HepG2 (cell line): ENCODE measurements at places on chromosomes 3 and 15.
A peak's percentile ranks its signal among the peaks of the same experiment; 100 is the strongest.

GRCh38 chr3:101853982-101854381, 4.7 kb downstream of the NFKBIZ start:
- DNase-seq, result no peak
- no peak overlapping the region for H3K4me3 ChIP-seq
- H3K27me3 ChIP-seq, result no peaks in the 10 kb centered on the region
- H3K4me1 ChIP-seq, result peaks cover 62% of the 10 kb centered on the region
- peak overlapping the region; percentile 6 for H3K27ac ChIP-seq

DNA sequence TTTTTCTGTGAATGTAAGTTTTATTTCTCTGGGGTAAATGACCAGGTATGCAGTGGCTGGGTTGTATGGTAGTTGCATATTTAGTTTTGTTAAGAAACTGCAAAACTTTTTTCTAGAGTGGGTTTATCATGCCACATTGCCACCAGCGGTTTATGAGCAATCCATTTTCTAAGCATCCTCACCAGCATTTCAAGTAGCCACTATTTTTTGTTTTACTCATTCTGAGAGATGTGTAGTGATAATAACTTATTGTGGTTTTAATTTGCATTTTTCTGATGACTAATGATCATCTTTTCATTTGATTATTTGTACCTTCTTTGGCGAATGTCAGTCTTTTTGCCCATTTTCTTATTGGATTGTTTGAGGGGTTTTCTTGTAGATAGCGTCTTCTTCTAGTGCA, 56.2 kb downstream of the SPRED1 start:
- no peaks in the 10 kb centered on the region for H3K36me3 ChIP-seq
- no peak overlapping the region for H3K27ac ChIP-seq
- no peak overlapping the region for H3K4me3 ChIP-seq
- no peaks in the 10 kb centered on the region for H3K4me1 ChIP-seq
- H3K27me3 ChIP-seq, result no peaks in the 10 kb centered on the region

GRCh38 chr15:90838139-90838538, 30.2 kb upstream of the FURIN start:
- no peak for DNase-seq
- no peak overlapping the region for H3K4me3 ChIP-seq
- H3K27ac ChIP-seq, result no peak overlapping the region
- peaks cover 35% of the 10 kb centered on the region for H3K4me1 ChIP-seq

- no peaks in the 10 kb centered on the region for H3K27me3 ChIP-seq
- H3K36me3 ChIP-seq, result no peaks in the 10 kb centered on the region
- no peak for DNase-seq
- no peaks in the 10 kb centered on the region for H3K4me1 ChIP-seq
- H3K4me3 ChIP-seq, result no peak overlapping the region
- H3K27ac ChIP-seq, result no peak overlapping the region
Measured at GRCh38 chr15:47516558-47516957, 200.7 kb upstream of the SEMA6D start.

DNA sequence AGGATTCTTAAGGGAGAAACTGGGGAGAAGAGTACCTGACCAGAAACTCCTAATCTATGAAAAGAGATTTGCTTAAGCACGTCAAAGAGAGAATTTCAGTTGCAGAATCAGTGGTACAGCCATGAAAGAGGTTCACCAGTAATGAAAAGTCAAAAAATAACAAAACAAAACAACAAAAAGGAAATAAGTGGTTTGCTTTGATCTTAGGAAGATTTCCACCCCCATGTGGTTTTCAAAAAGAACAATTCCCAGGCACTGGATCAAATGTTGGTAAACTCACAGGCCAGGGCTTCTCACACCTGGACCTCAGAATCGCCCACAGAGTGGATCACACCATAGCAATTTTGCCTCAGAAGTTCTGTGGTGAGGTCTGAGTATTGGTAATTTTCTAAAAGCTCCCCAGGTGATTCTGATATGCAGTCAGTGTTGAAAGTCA, 67.5 kb downstream of the TMEM39A start:
- H3K36me3 ChIP-seq, result no peaks in the 10 kb centered on the region
- no peak overlapping the region for H3K27ac ChIP-seq
- H3K4me3 ChIP-seq, result no peak overlapping the region
- no peaks in the 10 kb centered on the region for H3K27me3 ChIP-seq

DNA sequence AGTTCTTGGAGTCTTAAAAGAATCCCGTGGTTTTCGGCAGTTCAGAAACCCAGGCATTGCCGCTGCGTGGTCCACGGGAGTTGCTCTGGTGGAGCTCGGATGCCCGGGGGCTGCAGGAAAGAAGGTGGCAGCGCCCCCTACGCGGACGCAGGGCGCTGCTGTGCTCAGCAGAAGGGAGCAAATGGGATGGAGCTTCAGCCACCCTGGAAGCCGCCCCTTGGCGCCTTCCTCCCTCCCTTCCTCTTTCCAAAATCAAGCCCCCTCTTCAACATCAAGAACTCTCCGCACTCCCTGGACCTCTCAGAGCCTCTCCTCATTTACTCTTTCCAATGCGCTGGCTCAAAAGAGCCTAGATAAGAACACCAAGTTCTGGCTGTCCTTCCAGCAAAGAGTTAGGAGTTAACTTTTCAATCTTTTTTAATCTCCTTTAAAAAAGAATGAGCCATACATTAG, 880 bp upstream of the CHRNA7 start:
- H3K27ac ChIP-seq, result no peak overlapping the region
- peaks cover 11% of the 10 kb centered on the region for H3K4me1 ChIP-seq

GRCh38 chr3:181719991-181720680, 8.4 kb downstream of the SOX2 start:
- H3K4me1 ChIP-seq, result no peaks in the 10 kb centered on the region
- H3K27ac ChIP-seq, result no peak overlapping the region
- DNase-seq, result no peak
- peaks cover 46% of the 10 kb centered on the region for H3K27me3 ChIP-seq
- H3K4me3 ChIP-seq, result no peak overlapping the region

GRCh38 chr3:54303517-54304375, 181.4 kb downstream of the CACNA2D3 start:
- no peaks in the 10 kb centered on the region for H3K4me1 ChIP-seq
- H3K36me3 ChIP-seq, result no peaks in the 10 kb centered on the region
- no peak for DNase-seq
- no peaks in the 10 kb centered on the region for H3K27me3 ChIP-seq

GRCh38 chr3:97821287-97821773, 481 bp upstream of the CRYBG3 start:
- peak overlapping the region; percentile 94 for H3K4me3 ChIP-seq
- H3K36me3 ChIP-seq, result no peaks in the 10 kb centered on the region
- peak overlapping the region; percentile 37 for H3K27ac ChIP-seq
- peaks cover 36% of the 10 kb centered on the region for H3K4me1 ChIP-seq
- DNase-seq, result no peak

DNA sequence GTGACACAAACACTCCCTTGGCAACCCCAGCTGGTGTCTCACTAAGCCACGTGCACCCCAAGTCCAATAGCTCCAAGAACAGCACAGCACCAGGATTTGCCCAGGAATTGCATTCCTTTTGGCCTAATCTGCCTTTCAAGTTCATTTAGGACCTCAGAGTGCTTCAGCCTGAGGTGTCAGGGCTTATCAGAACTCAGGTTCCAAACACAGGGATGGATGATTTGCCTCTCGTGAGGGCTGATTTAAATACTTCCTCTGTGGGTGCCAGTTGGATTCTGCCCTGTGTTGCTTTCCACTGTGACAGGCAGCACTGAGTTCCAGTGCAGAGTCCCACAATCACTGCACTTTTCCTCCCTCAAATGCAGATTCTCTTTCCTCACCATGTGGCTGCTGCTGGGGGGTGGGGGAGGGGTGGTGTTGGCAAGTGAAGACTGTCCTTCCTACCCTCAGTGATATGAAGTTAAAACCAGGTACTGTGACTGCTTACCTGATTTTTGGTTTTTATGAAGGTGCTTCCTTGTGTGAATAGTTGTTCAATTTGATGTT, 204.3 kb upstream of the STAC start:
- DNase-seq, result no peak
- H3K27me3 ChIP-seq, result no peaks in the 10 kb centered on the region
- H3K27ac ChIP-seq, result no peak overlapping the region
- no peaks in the 10 kb centered on the region for H3K4me1 ChIP-seq
- no peaks in the 10 kb centered on the region for H3K36me3 ChIP-seq

GRCh38 chr15:99123713-99124451, 19.0 kb downstream of the SYNM start:
- no peaks in the 10 kb centered on the region; the same call in 1 of the 2 replicates for H3K36me3 ChIP-seq
- H3K4me1 ChIP-seq, result peaks cover 20% of the 10 kb centered on the region
- DNase-seq, result peak; percentile 83
- H3K27ac ChIP-seq, result peak overlapping the region; percentile 59

DNA sequence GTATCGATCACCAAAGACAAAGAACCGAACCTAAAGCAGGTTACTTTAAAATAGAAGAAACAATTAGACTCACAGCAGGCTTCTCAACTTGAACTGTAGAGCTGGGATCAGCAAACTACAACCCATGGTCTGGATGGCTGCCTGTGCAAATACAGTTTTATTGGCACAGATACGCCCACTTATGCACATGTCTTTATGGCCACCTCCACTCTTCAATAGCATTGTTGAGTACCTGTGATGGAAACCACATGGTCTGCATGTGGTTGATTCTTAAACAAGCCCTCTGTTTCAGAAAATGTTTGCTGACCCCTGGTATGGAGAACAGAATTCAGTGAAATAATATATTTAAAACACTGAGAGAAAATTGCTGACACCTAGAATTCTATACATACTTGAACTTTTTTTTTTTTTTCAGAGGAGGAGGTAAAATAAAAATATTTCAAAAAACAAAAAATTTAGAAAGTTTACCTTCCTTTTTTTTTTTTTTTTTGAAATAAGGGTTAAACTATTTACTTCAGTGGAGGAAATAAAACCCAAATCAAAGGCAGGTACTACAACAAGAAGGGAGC, 263.8 kb upstream of the ATP10A start:
- H3K4me1 ChIP-seq, result no peaks in the 10 kb centered on the region
- H3K36me3 ChIP-seq, result no peaks in the 10 kb centered on the region
- no peak overlapping the region for H3K4me3 ChIP-seq
- H3K27ac ChIP-seq, result no peak overlapping the region
- DNase-seq, result no peak

DNA sequence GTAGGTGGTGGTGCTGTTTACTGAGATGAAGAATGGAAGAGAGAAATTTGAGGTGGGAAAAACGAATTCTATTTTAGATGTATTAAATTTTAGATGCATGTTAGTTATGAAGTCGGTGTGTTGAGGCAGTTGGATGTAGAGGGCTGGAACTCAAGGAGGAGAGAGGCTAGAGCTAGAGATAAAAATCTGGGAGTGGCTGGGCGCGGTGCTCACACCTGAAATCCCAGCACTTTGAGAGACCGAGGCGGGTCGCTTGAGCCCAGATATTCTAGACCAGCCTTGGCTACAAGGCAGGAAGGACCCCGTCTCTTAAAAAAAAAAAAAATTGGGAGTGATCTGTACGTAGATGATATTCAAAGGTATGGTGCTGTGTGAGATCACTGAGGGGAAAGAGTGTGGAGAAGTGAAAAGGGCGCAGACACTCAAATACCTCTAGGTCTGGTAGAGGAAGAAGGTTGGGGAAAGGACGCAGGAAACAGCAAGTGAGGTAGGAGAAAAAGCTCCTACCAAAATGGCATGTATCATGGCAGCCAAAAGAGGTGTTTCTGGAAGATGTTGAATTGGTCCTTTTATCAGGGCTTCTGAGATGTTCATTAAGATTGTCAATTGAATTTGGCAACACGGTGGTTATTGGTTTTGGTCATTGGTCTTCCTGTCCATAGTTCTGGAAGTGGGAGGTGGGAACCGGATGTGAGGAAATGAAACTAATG, 1.8 kb downstream of the YEATS2 start:
- peaks cover 47% of the 10 kb centered on the region for H3K4me1 ChIP-seq
- DNase-seq, result no peak
- H3K4me3 ChIP-seq, result peak overlapping the region; percentile 93

GRCh38 chr3:125150525-125151441, 61.8 kb downstream of the SLC12A8 start:
- H3K4me1 ChIP-seq, result peaks cover 21% of the 10 kb centered on the region
- peak; percentile 53 for DNase-seq
- no peak overlapping the region for H3K27ac ChIP-seq

DNA sequence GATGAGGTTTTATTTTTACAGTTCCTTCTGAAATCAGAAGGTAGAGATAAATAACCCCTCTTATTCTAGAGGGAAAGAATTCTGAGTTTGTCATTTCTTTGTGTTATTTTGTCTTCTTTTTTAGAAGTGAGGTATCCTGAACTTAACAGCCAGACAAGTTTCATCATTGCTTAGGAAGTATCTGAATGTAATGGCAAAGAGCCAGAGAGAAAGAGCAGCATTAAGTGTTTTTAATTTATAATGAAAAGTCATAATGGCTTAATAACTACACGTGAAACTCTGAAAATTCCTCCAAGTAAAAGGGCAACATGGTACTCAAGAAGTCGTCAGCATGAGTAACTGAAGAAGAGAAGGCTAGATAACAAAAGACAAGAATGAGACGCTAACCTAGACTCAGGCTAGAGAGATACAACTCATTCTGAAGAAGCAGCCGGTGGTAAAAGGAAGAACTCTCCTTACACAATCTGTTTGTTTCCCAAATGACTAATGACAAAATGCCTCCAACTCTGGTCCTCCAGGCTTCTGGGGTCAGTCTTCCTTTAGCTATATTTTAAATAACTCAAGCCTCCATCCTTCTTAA, 116.2 kb upstream of the NECTIN3 start:
- DNase-seq, result no peak
- no peak overlapping the region for H3K4me3 ChIP-seq
- H3K36me3 ChIP-seq, result no peaks in the 10 kb centered on the region
- no peaks in the 10 kb centered on the region for H3K27me3 ChIP-seq

DNA sequence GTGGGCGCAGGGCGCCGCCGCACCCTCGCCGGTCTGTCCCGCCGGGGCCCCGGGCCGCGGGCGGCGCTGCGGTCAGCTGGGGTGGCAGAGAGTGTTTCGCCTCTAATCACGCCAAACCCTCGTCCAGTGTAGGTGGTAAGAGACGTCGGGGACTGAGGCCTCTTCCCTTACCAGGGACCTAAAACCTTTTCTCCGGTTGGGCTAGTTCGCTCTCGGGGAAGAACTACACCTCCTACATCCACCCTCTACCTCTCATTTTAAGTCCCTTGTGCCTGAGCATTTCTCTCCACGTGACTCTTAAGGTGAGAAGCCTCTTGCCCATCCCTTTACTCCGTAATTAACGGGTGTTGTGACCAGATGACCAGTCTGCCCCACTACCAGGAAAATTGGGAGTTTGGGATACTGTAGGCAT, 520 bp downstream of the TMEM42 start:
- peak overlapping the region; percentile 39 for H3K27ac ChIP-seq
- H3K4me3 ChIP-seq, result peak overlapping the region; percentile 76
- peaks cover 9% of the 10 kb centered on the region for H3K4me1 ChIP-seq
- peak; percentile 9 for DNase-seq

DNA sequence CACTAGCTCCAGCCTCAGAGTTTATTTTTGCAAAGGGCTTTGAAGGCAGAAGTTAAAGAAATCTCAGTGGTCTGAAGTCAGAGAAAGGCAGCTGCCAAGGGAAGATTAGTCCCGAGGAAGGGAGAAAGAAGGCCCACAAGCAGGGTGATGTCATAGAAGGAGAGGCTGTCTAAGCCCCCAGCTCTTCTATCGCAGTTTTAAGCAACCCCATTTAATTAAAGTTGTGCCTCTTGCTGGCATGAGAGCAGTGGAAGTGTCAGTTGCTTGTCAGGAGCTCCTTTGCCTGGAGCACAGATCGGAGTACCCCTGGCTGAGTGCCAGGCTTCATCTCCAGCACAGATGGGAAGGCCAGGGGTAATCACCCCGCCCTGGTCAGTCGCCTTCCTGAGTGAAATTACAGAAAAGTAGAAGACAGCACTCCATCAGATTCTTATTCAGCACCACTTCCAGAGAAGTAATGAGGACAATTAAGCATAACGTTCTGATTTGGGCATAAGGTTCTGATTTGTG, 530.7 kb downstream of the EPHB1 start:
- H3K4me1 ChIP-seq, result no peaks in the 10 kb centered on the region
- H3K36me3 ChIP-seq, result no peaks in the 10 kb centered on the region
- no peak overlapping the region for H3K27ac ChIP-seq
- no peak overlapping the region for H3K4me3 ChIP-seq
- no peak for DNase-seq
